ENCODE measurements at places on chromosomes 1 and 21.
A peak's percentile ranks its signal among the peaks of the same experiment; 100 is the strongest.

GRCh38 chr1:41268154-41268770 is 26.2 kb upstream of the SCMH1 start:
- peak; percentile 27 for DNase-seq

DNA sequence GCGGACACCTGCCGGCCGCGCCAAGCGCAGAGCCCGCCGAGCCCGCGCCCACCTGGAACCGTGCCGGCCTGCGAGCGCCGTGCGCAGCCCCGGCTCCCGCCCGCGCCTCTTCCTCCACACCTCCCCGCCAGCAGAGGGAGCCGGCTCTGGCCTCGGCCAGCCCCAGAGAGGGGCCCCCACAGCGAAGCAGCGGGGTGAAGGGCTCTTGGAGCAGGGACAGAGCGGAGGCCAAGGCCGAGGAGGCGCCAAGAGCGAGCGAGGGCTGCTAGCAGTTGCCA is 50.1 kb upstream of the KRTAP19-8 start:
- no peak for DNase-seq

DNA sequence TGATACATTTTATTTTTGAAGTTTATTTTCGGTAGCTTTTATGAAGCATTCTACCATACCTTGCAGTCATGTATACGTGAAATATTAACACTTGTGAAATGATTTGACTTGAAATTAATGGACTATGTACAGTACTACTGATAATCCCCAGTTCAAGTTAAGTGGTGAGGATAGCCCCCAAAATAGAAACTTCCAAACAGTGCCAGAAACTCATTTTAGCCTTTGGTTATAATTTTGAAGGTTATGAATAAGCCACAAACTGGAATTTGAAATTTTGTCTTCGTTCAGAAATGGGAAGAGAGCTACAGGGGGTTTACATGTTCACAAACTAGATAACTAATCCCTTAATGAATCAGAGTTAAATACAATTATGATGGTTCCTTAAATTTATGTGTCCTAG is 1.5 kb upstream of the HNRNPU start:
- DNase-seq: no peak

GRCh38 chr1:203026031-203026665 is at the start of gene PPFIA4:
PPFIA4 (plus strand) TSS chr1:203026491; CDS start chr1:203039009, 12,518 bp downstream.
- peak; percentile 63 for DNase-seq

DNA sequence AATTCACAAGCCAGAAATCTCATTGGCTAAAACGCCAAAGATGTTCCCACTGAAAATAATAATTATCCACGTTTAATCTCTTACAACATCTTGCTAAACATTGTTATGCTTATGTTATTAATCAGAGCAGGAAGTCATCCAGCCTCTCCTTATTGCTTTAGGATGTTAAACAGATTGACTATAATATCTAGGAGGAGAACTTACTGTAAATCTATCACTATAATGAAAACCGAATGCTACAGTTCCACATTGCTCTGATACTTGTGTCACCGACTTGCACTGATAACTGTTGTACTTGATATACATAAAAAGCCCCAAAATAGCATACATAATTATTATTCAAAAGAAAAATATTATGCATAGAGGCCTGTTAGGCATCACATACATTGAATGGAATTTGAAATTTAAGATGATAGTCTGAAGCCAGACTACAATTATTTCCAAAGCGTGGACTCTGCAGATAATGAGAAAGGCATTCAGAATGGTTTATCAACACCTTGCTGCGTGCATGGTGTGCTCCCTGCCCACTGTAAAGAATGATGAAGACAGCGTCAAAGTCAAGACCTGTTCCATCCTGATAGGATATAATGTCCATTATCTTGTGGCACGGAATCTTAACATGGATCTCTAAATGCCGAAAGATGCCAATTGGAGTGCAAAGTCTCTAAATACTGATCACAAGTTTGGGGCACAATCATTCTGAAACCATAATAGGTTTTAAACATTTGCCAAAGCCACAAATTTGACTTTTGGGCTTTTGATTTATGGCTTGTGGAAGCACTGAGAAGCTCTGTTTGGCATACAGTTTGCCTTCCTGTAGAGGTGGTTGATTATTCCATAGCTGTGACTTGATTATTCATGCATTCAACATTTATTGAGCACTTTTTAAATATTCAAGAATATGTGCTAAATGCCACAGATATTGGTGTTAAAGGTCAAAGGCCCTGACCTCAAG is 71.3 kb downstream of the CRB1 start:
- no peak for DNase-seq

GRCh38 chr1:211781260-211781659 is 49.3 kb downstream of the LPGAT1 start:
- no peak for DNase-seq

- no peak for DNase-seq
These were observed 52.7 kb upstream of the GRHL3 start for GRCh38 chr1:24266398-24266941.

- no peak for DNase-seq
These were observed 101.9 kb upstream of the GCLM start for GRCh38 chr1:94011129-94011528.

DNA sequence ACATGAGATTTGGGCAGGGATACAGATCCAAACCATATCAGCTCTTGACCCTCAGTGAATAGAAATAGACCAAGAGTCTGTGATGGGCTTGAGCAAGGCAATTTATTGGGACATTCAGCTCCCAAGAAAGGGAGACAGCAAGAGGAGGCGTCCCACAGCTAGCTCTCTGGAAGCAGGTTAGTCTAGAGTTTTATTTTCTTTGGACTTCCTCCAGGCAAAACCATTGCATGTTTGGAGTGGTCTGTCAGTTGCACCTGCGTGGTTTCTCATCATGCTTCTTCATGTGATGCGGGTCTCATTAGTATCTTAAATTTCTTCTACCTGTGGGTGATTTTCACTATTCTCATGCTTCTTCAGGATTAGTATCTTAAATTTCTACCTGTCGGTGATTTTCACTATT is 1530.6 kb downstream of the PLA2G4A start:
- no peak for DNase-seq

DNA sequence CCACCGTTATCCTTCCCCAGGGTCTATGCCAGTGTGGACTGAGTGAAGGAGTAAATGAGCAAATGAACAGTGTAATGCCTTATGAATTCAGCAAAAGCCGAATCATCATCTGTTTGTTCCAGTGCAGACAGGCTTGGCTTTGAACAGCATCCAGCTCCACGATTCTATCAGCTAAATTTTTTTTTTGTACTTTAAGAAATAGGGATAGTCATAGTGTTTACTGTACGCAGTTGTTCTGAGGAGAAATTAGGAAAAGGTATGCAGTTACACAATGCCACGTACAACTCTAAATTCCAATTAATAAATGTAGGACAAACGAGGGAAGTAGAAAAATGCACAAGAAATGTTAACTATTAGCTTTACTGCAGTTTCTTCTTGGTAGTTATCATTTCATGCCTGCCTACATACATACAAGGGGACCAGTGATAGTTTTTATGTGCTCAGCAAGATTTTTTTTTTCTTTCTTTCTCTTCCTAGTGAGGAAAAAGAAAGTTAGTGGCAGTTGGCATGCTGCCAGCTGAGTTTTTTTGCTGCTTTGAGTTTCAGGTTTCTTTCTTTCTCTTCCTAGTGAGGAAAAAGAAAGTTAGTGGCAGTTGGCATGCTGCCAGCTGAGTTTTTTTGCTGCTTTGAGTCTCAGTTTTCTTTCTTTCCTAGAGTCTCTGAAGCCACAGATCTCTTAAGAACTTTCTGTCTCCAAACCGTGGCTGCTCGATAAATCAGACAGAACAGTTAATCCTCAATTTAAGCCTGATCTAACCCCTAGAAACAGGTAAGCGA is at the start of gene IFI44L:
Gene IFI44L (plus strand): TSS at position 646 of the 777 bp plus-strand sequence. CDS start 7,468 bp downstream, outside the sequence.
- peak; percentile 15 for DNase-seq

GRCh38 chr1:229603371-229604005 is 22.4 kb downstream of the TAF5L start:
- DNase-seq: no peak

GRCh38 chr21:31191553-31191952 is 152.5 kb downstream of the TIAM1 start:
- DNase-seq: no peak

DNA sequence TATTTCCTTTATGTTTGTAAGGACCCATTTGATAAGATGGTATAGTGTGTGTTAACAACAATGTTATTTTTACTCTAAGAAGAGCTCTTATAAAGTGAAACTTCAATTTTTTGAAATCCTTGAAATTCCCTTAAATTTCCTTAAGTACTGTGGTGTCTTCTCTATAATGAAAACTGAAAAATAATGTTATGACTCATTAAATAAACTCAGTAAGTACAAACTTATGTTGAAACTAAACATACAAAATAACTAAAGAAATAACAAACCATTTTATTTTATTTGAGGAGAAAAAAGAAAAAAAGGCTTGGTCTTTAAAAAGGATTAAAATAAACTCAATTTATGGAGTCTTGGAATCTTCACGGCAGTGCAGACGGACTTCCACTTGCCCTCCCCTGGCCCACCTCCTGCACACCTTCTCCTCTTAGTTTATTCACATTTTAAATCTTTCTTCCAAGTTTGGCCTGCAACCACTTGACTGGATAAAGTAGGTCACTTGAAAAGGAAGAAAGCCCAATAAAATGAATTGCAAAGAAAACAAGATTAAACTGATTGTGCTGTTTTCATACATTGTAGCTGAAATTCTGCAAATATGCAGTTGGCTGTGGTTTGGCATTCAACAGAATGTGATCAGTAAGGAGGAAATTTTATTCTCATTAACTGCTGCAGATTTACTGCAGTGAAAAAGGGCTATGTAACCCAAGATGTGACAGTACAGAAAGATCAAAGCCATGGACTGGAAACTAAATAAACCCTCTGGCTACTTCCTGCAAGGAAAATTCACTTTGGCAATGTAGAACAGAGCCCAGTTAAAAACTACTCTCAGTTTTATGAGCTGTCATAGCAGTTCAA is 48.5 kb upstream of the SCYL3 start:
- peak; percentile 29 for DNase-seq

DNA sequence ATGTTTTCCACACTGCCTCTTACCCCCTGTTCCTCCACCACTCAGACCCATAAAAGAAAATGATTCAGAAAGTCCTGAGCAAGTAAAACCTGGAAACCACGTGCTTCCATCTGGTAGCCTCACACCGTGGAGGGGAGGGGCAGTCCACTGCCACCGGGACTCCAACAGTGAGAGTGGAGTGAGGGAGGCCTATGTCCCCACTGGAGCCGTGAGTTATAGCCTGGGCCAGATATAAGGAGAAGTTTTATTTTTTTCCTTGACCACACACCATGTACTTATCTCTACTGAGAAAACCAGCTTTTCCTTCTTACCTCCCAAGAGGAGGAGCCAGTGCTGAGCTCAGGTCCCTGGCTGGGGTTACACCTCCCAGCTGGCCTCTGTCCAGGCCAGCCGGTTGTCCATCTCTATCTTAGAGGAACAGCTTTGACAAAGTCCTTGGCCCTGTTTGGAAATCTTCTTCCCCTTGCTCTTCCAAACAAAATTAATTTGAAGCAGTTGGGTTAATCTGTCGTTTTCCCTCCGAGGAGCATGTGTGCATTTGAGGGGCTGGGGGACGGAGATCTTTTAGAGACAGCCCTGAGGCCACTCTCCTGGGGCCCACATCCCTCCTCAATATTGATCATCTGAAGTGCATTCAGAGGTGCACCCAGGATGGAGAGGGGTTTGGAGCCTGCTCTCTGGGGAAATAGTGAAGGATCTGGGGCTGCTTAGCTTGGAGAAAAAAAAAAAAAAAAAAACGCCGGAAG is 49.1 kb upstream of the SERBP1 start:
- DNase-seq: no peak

- no peak for DNase-seq
These were observed 111.4 kb downstream of the NTNG1 start for GRCh38 chr1:107252271-107252670.

DNA sequence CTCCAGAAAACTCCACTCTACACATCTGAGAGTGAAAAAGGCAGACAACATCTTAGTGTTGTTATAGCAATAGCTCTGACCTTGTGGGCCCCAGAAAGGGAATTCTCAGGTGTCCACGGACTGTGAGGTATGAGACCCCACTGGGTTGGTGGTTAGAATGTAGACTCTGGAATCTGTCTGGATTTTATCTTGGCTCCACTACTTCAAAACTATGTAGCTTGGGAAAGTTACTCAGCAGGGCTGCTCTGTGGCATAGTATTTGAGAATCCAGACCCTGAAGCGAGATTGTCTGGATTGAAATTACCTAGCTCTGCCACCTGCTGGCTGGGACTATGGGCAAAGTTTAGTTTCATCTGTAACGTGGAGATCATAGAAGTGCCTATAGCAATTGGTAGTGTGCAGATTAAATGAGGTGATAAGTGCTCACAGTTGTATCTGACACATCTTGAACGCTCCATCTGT is 25.8 kb downstream of the PRDM2 start:
- no peak for DNase-seq

- no peak for DNase-seq
These were observed 11.9 kb downstream of the LHX4 start for GRCh38 chr1:180241716-180242544.

DNA sequence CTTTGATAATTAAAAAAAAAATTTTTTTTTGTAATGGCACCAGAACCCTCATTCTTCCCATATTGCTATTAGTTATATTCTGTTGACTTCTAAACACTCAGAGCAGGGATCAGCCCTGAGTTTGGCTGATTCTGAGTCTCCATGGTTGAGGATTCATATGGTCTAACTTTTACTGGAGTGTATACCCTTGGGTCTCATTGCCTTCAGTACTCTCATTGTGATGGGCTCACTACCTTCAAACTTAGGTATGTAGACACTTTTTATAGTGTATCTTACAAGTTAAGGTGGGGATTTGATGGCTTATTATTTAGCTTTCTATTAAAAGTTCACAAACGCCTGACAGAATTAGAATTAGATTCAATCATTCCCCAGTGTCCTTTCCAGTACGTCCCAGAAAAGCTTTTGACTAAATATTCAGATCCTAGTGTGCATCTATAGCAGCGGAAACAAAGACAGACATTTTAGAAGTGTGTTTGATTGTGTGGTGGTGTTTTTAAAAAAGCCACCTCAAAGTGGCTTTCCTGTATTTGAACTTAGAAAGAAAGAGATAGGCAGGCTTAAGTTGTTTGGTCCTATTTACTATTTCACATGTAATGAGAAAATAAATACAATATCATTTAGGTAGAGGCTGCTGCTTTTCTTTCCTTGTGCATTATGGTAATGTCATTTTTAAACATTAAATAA is 1.4 kb downstream of the MACF1 start:
- no peak for DNase-seq

- peak; percentile 94 for DNase-seq
These were observed 74.2 kb upstream of the MACF1 start for GRCh38 chr1:39130325-39130724.

GRCh38 chr1:68644504-68644903 is 147.6 kb upstream of the DEPDC1 start:
- DNase-seq: no peak

DNA sequence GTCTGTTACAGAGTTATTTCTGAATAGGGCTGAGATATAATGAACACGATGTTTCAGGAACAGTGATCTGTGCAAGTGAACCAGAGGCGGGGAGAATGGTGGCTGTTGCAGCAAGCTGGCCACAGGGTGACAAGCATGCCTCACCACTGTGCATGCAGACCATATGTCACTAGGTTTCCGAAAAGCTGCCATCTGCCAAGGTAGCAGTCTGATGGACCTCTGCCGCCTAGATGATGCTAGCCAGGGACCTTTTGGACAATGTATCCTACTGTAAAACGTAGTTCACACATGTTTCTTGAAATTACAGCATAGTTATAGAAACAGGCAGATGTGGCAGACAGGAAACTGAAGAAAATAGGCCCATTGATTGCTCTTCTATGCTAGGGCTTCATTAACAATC is 204.2 kb upstream of the RRP15 start:
- no peak for DNase-seq

GRCh38 chr1:160020196-160020595 is 11.6 kb downstream of the PIGM start:
- DNase-seq: no peak
